ENCODE measurements at places on chromosomes 13 and 19. TPM values are rescaled to one million over a fixed set of nuclear protein-coding genes. Genes with fewer than 3 reads are reported as not detected.

Gene KANK3
- 0.65 TPM for total RNA-seq

Gene CCDC169
- total RNA-seq: 2.5 TPM

Gene HIF3A
- total RNA-seq: 44.5 TPM

Gene DNAAF3
- total RNA-seq: 6.7 TPM

Gene CEP89
- 25.4 TPM for total RNA-seq

Gene BST2
- 12.2 TPM for total RNA-seq

Data from mesangial cell (primary cell).